ENCODE measurements at places on chromosomes 2 and 18.

- DNase-seq = no peak
These were observed 912.8 kb downstream of the NRXN1 start for GRCh38 chr2:50118905-50119702.

DNA sequence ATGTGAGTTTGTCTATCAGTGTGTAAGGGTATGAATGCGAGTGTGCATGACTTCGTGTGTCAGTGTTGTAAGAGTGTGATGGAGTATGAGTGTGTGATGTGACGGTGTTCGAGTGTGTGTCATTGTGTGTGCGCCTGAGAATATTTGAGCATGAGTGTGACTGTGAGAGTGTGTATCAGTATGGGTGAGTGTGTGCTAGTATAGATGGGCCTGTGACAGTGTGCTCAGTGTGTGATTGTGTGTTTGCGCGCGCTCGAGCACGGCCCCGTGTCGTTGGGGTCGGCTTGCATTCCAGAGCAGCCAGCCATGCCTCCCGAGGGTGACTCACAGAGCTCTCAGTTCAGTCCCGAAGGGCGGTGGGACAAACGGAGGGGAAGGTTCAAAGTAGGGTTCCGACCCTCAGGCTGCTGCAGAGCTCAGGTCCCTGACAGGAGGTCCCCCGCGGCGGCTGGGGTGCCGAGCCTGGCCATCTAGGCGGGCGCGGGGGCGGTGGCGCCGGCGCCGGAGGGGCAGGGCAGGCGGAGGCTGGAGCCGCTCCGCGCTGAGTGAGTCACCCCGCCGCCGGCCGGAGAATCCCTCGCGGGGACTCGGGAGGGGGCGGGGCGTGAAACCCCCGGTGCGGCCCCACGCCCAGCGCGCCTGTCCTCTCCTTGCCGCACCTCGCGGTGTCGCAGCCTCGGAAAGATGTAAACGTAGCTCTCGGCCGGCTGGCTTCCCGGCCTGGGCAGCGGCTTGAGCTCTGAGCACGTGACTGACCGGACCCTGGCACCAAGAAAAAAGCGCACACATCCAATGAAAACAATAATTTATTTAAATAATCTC, 3.8 kb downstream of the DLX2 start:
- no peak for DNase-seq

- DNase-seq = no peak
These were observed 344.5 kb upstream of the ATP5MC3 start for GRCh38 chr2:175525975-175526374.

- no peak for DNase-seq
These were observed 177.1 kb downstream of the ACOXL start for GRCh38 chr2:110909501-110909900.

DNA sequence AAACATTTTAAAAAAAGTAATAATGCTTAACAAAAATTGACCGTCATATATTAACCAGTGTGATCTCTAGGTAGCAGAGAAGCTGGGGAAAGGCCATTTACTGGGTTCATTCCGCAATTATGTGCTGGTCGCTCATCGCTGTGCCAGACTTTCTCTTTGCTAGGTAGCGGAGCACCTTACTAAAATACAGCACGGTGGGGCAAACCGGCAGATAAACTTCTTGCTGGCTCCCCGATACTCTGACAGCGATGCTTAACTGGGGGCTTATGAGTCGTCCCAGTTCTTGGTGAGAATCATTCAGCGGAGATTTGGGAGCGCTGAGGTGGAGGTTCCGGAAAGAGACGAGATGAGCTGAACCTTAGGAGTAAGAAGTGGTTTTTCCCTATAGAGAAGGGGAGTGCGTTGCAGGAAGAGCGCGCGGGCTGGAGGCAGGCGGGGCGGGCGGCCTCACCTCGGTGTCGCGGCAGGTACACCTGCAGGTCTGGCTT, 605 bp downstream of the C2orf68 start:
- DNase-seq = no peak

- no peak for DNase-seq
These were observed 408.5 kb downstream of the FBXO15 start for GRCh38 chr18:73739098-73739497.

GRCh38 chr2:121075641-121076497, 209.1 kb downstream of the TFCP2L1 start:
- DNase-seq = no peak

GRCh38 chr2:181896286-181896685, 4.8 kb downstream of the ITPRID2 start:
- no peak for DNase-seq

GRCh38 chr2:237585590-237586221, 4.8 kb downstream of the RAB17 start:
- no peak for DNase-seq

DNA sequence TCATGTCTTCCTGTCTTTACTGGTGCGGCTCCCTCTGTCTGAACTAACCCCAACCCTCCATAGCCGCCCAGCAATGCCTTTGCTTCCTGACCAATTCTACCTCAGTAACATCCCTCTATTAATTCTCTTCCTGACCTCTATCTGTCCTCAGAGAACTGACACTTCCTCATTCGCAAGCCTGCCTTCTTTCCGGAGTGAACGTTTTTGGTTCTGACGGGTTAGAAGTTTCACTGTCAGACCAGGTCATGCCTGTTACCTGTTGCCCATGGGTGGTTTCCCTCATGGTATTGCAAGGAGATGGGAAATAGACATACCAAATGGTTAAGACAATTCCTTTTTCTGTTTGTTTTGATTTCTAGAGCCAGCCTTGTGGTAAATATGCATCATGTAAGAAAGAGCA, 453.4 kb upstream of the SLC14A2 start:
- DNase-seq = no peak

GRCh38 chr2:20212459-20212870, 12.5 kb downstream of the SDC1 start:
- DNase-seq = no peak

DNA sequence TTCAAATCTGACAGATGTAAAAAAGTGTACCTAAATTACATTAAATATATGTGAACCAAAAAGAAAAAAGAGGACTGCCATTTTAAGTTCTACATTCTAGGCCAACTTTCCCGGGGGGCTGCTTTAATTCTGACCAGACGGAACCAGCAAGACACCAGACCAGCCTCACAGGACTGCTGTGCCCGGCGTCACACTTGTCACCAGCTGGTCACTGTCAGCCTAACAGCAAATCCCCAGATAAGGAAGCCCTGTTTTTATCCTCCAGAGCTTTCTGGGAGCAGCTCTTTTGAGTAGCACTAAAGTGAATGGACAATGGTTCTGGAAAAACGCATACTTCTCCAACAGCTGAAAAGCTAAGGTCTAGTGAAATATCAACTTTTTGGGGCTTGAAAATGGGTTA, 35.6 kb downstream of the CYB5A start:
- DNase-seq = no peak

GRCh38 chr2:45833301-45833967, 182.0 kb downstream of the PRKCE start:
- DNase-seq = no peak

- DNase-seq = no peak
These were observed 17.7 kb downstream of the PHOSPHO2 start for GRCh38 chr2:169711751-169712509.

- DNase-seq = no peak
These were observed 225.4 kb upstream of the SIX3 start for GRCh38 chr2:44716131-44716530.

GRCh38 chr2:158315000-158315399, 141.6 kb downstream of the CCDC148 start:
- DNase-seq = no peak

DNA sequence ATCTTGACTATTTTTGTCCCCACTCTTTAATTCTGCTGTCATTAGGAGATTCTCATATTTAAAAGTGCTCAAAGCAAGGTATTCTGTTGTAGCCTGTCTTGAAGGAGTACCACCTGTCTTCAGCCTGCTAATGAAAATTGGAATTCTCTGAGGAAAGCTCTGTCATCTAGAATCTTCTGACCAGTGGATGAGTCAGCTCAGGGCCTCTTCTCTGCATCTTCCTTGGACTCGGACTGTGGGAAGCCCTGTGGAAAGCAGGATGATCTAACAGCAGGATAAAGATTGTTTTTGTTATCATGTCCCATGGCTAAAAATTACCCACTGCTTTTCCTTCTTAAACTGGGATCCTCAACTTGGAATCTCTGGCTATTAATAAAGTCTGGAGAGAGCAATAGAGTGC, 18.7 kb upstream of the TMEM200C start:
- DNase-seq = no peak

GRCh38 chr2:196372811-196373664, 201.7 kb upstream of the STK17B start:
- no peak for DNase-seq

DNA sequence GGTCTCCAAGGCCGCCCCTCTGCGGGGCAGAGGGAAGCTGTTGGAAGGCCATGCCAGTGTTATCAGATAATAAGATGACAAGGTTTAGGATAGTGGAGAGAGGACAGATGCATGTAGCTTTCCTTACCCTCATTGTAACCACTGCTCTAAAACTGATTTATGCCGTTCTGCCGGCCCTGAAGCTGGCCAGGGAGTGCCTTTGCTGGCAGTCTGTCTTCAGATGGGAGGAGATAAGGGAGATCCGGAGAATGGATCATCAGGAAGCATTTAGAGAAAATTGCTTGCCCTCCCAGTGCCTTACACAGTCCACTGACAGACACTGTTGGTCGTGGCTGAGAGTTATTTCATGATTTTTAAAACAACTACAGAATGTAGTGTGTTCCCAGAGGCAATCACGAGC, 35.4 kb upstream of the MYO3B start:
- DNase-seq = no peak

GRCh38 chr2:131054488-131054887, 38.8 kb downstream of the FAM168B start:
- DNase-seq = no peak

DNA sequence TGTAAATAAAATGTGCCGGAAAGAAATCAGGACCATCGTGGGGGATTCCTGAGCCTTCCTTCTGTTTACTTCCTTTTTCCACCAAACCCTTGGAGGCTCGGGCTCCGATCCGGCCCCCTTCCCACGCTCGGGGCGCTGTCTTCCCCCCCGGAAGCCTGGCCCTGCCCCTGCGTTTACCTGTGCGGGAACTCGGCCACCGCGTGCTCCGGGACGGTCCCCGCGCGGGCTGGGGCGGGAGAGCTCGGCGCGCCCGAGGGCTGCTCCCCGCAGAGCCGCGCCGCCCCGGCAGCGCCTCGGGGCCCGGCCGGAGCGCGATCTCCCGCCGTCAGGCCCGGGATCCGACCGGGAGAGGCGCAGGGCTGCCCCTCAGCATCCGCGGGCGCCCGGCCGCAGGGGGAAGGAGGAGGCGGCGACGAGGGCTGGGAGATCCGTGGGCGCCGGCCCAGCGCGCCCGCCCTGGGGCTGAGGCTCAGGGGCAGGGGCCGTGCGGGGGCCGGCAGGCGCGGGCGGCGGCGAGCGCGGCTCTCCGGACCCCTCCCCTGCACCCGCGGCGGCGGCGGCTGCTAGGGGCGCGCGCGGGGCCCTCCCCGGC, 435 bp downstream of the ADCY3 start:
- DNase-seq = no peak

DNA sequence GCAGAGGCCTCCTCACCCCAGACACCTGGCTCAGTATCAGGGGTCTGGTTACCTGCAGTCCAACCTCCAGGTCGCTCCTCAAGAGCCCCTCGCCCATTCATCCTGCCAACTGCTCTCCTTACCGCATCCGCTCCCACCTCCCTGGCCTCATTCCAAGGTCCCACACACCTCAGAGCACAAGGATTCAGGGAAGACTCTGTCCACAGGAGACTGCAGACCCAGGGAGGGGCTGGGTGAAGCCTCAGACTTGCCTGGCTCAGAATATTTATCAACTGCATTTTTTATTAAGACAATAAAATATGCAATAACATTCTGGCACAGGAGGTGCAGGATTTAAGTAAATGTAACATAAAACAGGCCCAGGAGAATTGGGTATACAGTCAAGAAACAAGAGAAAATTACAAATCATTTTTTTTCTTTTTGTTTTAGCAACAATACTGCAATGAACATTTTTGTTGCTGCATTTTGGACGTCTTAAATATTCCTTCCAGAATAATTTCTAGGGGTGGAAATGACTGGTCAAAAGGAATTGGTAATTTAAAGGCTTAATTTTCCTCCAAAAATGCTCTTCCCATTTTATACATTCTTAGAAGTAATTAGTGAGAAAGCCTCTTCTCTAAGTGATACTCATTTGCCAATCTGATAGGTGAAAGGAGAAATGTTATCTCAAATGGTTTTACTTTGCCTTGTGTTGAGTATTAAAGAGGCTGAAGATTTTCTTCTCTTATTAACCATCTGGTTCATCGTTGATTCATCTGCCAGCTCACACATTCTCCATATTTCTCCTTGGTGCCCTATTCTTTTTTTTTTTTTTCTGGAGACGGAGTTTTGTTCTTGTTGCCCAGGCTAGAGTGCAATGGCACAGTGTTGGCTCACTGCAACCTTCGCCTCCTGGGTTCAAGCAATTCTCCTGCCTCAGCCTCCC, 42.5 kb downstream of the TEX44 start:
- no peak for DNase-seq

DNA sequence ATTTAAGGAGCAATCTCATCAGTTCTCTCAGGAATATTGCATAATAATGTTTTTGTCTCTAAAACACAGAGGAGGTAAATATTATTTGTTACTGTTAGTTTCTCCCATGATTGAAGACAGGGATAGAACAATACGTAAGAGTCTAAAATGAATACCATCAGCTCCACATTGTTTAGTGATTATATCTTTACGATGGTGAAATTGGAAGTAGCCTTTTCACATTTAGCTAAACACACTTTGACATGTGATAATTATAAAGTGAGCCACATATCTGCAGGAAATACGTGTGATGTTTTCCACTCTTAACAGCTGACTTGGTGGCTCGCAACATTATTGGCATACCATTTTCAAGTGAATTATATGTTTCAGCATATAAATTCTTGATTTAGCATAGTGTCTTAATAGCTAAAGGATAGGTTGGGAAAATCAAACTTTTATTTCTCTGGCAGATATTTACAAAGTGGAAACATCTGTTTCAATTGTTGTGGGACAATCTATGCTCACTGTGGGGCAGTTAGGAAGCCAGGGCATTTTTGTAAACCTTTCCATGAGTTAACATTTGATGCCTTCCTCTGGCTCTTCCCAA, 208.1 kb upstream of the RASGRP3 start:
- DNase-seq = peak; percentile 65
